ENCODE measurements at places on chromosomes 3 and 15. TPM values are rescaled to one million over a fixed set of nuclear protein-coding genes. Genes with fewer than 3 reads are reported as not detected.

Gene CRYGS
- total RNA-seq = 1.9 TPM

Gene SGO1
- 4.5 TPM for total RNA-seq

GRCh38 chr15:29352402-29352801, 82.8 kb upstream of the NSMCE3 start:
- no peak for DNase-seq

DNA sequence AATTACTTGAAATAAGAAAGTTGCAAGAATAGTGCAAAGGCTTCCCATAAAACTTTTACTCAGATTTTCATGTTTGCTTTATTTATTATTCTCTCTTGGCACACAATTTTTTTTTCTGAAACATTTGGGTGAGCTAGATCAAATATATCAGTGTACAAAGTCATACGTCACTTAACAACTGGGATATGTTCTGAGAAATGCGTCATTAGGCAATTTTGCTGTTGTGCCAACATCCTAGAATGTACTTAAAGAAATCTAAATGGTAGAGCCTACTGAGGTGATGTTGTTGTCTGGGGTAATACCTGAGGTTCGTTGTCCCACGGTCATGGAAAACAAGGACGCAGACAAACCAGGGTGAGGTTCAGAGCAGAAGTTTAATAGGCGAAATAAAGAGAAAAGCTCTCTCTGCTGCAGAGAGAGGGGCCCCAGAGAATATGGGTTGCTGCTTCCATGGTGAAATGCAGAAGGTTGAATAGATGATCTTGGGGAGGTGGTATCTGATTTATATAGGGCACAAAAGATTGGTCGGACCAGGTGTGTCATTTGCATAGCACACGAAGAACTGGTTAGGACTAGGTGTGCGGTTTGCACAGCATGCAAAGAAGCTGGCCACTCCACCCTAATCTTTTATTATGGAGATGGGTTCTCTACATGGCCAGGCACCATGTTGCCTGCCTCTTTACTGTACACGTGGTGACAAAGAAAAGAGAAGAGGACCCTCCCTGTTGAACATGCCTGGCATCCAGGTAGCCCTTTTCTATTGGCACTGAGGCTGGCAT, 8.8 kb upstream of the GRAMD1C start:
- DNase-seq = no peak

GRCh38 chr15:74906067-74906449, 593 bp downstream of the FAM219B start:
- peak; percentile 53 for DNase-seq

DNA sequence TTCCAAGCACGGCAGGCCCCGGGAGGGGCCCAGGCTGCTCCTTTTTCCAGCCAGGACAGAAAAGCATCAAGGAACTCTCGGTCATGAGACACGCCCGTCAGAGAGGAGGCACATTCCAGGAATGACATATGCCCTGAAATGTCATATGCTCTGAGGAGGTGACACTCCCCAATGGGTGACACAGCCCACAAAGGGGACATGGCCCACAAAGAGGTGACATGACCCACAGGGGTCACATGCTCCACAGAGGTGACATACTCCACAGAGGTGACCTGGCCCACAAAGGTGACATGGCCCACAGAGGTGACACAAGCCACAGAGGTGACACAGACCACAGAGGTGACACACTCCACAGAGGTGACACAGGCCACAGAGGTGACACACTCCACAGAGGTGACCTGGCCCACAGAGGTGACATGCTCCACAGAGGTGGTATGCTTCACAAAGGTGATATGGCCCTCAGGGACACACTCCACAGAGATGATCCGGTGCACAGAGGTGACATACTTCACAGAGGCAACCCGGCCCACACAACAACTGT, 79.2 kb downstream of the ABHD5 start:
- DNase-seq = no peak

- DNase-seq = peak; percentile 29
Observed at GRCh38 chr15:81024265-81024872, 23.6 kb downstream of the TLNRD1 start.

- DNase-seq = no peak
Observed at GRCh38 chr15:88529021-88529630, 17.4 kb downstream of the DET1 start.

DNA sequence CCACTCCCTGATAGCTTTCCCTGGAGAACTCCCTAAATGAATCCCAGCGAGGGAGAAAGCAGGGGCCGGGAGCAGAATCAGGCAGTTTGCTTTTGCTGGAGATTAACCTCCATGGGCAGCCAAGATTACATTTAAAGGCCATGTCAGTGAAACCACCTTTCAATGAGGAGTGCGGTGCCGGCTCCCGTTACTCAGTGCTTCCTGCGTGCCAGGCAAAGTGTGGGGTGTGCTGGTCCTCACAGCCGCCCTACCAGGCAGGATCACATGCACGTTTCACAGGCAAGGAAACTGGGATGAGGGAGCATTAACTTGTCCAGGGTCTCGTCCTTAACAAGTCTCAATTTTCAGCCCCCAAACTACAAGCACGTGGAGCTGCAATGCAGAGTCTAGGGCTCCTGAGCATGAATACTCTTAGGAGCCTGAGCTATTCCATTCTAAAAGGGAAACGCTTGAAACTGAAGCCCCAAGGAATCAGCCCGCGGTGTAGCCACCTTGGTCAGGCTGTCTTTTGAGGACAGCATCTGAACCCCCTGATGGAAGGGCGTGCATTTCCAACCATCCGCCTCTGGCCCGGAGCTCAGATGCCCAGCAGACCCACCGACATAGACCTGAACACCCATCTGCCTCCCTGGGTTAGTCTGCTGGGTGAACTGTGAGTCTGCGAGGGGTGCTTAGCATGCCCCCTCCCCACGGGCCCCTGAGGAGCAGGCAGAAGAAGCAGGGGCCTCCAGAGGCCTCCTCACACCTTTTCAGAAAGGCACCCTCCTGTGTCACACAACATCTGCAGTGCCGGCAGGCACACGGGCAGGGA, 5.6 kb downstream of the IGDCC3 start:
- no peak for DNase-seq

DNA sequence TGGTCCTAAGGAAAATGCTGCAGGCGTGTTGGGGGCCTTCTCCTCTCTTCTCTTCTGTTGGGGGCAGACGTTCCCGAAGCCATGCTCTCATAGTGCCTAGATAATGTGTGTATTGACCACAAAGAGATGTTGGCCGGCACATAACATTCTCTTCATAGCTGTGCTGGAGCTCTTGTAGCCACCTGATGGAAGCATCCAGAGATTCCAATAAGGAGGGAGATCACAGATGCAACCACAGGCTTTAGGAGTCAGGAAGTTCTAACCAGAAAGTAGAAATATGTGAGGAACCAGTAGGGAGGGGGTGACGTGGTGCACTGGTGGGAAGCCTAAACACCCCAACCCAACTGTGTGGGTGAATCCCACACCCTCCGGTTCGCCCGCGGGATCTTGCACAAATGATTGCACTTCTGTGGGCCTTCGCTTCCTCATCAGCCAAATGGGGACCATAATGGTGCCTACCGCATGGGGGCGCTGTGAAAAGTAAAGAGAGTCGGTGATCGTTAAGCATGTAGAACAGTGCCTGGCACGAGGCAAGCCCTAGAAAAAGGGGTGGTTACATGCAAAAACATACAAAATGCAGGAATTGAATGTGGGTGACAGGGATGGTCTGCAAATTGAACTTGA, 87.8 kb downstream of the TOP2B start:
- DNase-seq = no peak

DNA sequence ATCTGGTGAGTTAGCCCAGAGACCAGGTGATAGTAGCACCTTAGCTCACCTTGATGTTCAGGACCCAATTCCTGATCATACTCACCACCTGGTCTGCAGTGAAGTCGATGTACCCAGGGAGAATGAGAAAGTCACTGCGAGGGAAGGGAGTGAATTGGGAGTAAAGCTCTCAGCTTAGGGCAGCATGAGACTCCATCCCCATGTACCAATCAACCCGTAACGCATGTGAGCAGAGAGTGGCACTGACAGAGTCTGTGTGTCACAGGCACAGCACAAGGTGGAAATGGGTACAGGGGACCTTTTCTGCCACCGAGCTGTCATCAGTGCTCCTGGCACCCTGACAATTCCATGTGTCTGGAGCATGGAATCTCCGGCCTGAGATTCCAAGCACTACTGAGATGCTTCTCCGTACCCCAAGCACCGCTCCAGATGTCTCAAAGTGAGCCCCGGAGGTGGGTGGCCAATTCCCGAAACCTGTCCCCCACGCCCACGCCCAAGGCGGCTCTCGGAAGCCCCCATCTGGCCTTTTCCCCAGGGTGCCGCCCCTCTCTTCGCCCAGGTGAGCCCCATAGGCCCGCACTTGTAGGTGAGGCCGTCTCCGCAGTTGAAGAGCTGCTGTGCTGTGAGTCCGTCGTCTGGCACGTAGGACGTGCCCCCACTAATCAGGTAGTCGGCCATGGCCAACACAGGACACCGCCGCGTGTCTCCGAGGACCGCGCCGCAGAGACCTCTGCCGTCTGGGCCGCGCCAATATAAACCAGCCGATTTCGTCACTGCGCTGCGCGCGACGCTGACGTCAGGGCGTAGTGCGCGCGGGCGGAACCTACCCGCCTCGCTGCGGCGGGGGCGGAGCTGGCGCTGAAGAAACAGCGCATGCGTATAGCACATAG, at the start of gene IMPDH2:
Gene IMPDH2 (minus strand): TSS at position 726 of the 890 bp plus-strand sequence. CDS start 48 bp downstream, at position 678.
- peak; percentile 98 for DNase-seq

DNA sequence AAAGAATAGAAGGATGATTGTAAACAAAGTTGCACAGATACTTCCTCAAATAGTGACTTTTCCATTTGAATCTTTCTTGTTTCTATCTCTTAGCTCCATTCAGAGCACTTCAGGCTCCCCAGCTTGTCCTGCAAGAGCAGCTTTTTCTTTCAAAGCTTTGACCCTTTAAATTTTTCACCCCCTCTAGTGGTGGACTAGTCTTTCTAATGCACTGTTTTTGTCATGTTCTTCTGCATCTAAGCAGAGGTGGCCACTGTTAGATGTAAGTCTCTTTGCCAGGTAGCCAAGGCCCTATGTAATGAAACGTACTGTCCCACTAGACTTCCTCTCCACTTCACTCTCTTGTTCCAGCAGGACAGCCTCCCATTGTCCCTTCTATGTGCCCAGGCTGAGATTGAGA, 74.0 kb upstream of the MANF start:
- peak; percentile 48 for DNase-seq
